ENCODE measurements at places on chromosomes 6 and 20.

- peaks cover 39% of the 10 kb centered on the region for H3K4me1 ChIP-seq
- no peak overlapping the region for H3K4me3 ChIP-seq
- H3K27ac ChIP-seq: peak overlapping the region; percentile 87
- peak; percentile 4 for DNase-seq
- H3K36me3 ChIP-seq: no peaks in the 10 kb centered on the region
These were observed 31.1 kb upstream of the SLC35D3 start for GRCh38 chr6:136890986-136891385.

GRCh38 chr20:9514461-9515213 lies at the start of gene LAMP5:
LAMP5 (plus strand) TSS chr20:9514590; CDS start chr20:9514853, 263 bp downstream.
- H3K36me3 ChIP-seq: no peaks in the 10 kb centered on the region
- H3K4me1 ChIP-seq: no peaks in the 10 kb centered on the region
- DNase-seq: no peak
- H3K27me3 ChIP-seq: peaks cover 10% of the 10 kb centered on the region

DNA sequence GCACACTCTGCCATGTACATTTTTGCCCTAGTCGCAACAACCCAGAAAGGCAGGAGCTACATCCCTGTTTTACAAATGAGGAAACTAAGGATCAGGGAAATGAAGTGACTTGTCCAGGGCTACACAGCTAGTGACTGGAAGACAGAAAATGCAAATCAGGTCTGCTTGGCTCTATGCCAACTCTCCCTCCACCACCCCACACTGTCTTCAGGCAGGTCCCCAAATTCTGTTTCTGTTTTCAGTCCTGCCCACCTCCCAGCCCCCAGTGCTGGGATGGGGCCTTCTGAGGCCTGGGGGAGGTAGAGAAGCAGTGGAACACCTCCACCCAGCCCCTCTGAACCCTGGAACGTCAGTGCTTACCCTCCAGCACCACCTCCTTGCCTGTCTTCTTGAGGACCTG lies 5.1 kb downstream of the SNTA1 start:
- no peak for DNase-seq
- H3K4me3 ChIP-seq: no peak overlapping the region
- no peaks in the 10 kb centered on the region for H3K4me1 ChIP-seq
- H3K36me3 ChIP-seq: no peaks in the 10 kb centered on the region
- no peaks in the 10 kb centered on the region for H3K27me3 ChIP-seq

DNA sequence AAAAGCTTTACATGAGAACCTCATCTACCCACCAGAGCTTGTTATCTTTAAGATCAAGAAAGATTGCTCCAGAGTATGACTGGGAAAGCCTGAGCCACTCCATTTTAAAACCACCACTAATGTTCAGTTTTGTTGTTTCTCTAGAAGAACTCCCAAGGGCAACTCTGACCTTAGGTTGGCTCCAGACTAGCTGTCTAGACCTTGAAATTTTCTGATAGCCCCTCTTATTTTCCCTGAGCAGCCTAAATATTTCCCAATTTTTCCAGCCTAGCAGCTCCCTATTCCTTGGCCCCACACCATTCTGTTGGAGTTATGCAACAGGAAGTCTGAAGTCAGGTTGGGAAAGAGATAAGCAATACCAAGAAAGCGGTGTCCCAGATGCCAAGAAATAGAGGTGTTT lies 84.6 kb upstream of the TCF21 start:
- DNase-seq: no peak
- H3K36me3 ChIP-seq: no peaks in the 10 kb centered on the region
- H3K4me3 ChIP-seq: no peak overlapping the region
- no peak overlapping the region for H3K27ac ChIP-seq
- H3K27me3 ChIP-seq: no peaks in the 10 kb centered on the region

DNA sequence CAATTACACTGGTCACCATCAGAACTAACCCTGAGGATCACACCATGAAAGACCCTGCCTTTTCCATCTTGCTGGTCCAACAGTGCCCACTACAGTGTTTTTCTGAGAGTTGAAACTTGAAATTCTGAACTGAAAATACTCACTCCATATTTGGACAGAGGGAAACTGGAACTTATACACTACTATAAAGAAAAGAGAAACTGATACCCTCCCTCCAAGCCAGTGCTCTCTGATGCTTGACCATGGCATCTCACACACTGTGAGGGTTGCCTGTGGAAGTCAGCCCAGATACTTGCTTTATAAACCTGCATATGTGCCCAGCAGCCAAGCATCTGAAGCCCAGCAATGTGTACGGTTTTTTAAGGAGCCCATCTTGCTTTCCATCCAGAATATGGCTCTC lies 108.7 kb downstream of the FOXA2 start:
- H3K4me1 ChIP-seq: no peaks in the 10 kb centered on the region
- H3K27me3 ChIP-seq: no peaks in the 10 kb centered on the region
- DNase-seq: no peak
- H3K4me3 ChIP-seq: no peak overlapping the region
- no peaks in the 10 kb centered on the region for H3K36me3 ChIP-seq

DNA sequence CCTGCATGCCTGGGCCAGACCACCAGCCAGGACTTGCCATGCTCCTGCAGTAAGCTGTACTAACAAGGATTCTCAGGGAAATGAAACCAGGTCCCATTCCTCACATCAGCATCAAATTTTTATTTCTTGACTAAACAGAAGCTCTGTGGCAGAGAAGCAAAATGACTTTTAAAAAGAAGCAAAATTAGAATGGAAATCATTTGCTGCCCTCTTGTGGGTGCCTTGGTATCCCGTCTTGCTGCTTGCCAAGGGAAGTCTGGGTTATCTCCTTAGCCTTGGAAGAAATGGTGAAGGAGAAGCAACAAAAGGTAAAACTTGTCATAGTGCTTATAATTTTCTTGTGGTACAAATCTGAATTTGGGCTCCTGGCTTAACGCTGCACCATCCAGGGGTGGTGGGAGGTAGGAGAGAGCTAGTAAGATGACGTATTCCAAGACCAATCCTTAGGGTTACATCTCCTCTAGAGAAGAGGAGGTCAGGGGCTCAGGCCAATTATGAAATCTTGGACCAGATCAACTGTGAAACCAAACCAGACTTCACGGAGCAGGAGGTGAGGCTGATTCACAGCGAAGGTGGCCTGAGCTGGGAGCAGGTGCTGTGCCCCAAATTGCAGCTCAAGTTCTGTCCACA lies 107.5 kb downstream of the FAXC start:
- H3K36me3 ChIP-seq: no peaks in the 10 kb centered on the region
- peak; percentile 44 for DNase-seq
- H3K27me3 ChIP-seq: no peaks in the 10 kb centered on the region
- no peak overlapping the region for H3K27ac ChIP-seq
